ENCODE measurements at places on chromosomes 2 and 18.

DNA sequence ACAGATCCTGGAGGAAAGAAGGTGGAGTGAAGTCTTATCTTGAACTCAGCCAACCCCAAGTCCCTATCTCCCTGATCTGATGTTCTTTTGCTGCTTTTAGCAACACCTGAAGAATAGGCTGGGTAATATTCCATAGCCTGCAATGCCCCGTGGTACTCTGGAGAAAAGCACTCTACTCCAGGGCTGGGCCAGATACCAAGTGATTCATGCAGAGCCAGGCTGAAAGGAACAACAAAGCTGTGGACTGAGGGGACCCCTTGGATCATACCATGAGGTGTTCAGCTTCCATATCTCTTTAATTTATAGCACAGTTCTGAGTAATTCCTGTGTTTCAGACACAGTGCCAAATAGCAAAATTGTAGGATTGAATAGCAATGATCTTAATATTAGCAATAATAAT is 130.6 kb downstream of the NXPH2 start:
- no peak for DNase-seq

DNA sequence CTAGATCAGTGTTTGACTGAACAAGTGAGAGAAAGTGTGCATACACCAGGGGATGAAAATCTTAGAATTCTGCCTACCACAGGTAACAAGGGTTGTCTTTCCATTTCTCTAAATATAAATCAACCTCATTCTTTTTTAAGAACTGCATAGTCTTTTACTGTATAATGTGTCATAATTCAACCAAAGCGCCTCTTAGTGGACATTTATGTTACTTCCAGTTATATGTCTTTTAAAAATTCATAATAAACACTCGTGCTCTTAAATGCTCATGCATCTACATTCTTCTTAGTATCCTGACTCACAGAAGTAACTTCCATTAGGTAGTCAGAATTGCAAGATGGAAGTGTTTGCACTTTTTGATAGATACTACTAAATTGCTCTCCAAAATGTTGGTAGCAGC is 76.2 kb downstream of the CHRNA1 start:
- no peak for DNase-seq

GRCh38 chr18:45654677-45655076 is 39.4 kb downstream of the SLC14A2 start:
- no peak for DNase-seq

- no peak for DNase-seq
Observed at GRCh38 chr18:11269257-11269656, 119.9 kb upstream of the PIEZO2 start.

DNA sequence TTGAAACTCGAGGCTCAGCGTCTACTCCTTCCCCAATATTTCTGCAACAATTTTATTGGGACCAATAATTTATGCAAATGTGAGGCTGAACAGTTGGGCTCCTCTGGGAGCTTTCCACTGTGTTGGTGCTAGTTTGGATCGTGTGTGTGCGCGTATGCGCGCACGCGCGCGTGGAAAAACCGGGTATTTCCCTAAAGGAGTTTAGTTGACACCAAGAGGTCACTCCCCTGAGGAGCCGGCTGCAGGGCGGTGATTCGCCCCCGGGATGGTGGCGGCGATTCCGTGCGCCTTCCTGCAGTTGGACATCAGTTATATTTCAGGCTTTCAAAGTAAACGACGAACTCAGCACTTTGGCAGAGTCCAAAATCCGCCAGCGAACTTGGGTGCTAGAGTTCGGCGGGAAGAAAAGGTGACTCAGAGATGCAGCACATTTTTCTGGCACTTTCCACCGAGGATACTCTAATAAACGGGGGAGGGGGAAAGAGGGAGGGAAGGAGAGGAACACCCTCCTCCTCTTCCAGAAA is 186.5 kb upstream of the FANCL start:
- DNase-seq: no peak

GRCh38 chr2:36561237-36561944 is 36.6 kb downstream of the FEZ2 start:
- no peak for DNase-seq

- no peak for DNase-seq
Observed at GRCh38 chr2:163266772-163267171, 428.2 kb upstream of the KCNH7 start.

GRCh38 chr18:75915941-75916623 is 488.6 kb upstream of the SMIM21 start:
- no peak for DNase-seq

- DNase-seq: no peak
Observed at GRCh38 chr2:120869036-120869729, 133.5 kb downstream of the GLI2 start.
